ENCODE measurements at places on chromosomes 6 and 20.

DNA sequence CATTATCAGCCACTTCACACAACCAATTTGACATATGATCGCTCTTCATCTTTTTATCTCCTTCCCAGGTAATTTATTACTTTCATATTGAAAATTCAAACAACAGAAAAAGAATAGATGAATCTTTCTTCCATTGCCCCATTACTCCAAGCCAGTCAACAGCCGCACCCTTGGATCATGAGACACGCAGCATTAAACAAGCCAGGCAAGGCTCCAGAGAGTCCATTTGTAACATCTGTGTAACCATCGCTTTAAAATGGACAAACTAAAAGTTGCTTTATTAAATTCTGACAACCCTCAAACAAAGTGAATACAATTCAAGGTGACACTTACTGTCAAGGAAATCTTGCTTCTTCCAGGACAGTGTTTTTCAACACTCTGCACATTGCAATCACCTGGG, 200.3 kb downstream of the EPM2A start:
- DNase-seq, result no peak

GRCh38 chr6:90204327-90205056, 92.2 kb downstream of the BACH2 start:
- DNase-seq, result no peak

- no peak for DNase-seq
Measured at GRCh38 chr6:21751608-21752007, 158.1 kb downstream of the SOX4 start.

GRCh38 chr6:83514866-83515466, 2.6 kb downstream of the PRSS35 start:
- peak; percentile 57 for DNase-seq
